ENCODE measurements at places on chromosomes 2 and 18.

GRCh38 chr2:37877457-37878315, 47.4 kb upstream of the RMDN2 start:
- no peak for DNase-seq

DNA sequence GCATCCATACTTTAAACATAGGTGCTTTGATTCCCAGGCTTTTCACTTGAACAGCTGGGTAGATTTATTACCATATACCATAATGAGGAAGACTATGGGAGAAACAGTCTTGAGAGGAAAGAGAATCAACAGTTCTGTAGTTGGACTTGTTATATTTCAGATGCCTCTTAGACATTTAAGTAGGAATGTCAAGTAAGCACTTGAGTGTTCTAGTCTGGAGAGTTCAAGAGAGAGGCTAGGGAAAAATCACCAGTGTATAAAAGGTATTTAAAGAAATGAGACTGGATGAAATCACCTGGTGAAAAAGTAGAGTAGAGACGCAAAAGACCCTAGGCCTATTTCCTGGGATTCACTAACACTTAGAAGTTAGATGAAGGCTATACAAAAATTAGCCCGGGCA, 13.5 kb upstream of the CCNT2 start:
- DNase-seq = no peak

- no peak for DNase-seq
Measured at GRCh38 chr2:15688924-15689568, 97.4 kb downstream of the DDX1 start.

GRCh38 chr2:6064757-6065156, 372.6 kb downstream of the SOX11 start:
- DNase-seq = no peak

DNA sequence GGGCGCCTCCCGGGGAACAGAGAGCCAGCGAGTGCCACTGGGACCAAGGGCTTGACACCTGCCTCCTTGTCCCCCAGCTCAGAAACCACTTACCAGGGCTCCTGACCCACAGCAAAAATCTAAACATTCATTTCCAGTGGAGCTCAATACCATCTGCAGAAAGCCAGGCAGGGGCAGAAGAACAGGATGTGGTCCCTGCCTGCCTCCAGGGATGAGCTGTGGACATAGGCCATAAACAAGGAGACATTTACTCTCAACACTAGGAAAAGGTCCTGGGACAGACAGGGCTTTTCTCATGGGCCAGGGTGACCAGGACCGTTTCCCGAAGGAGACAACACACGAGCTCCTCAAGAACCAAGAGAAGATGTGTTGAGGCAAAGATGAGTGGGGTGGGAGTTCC, 203.0 kb downstream of the CTIF start:
- DNase-seq = no peak

DNA sequence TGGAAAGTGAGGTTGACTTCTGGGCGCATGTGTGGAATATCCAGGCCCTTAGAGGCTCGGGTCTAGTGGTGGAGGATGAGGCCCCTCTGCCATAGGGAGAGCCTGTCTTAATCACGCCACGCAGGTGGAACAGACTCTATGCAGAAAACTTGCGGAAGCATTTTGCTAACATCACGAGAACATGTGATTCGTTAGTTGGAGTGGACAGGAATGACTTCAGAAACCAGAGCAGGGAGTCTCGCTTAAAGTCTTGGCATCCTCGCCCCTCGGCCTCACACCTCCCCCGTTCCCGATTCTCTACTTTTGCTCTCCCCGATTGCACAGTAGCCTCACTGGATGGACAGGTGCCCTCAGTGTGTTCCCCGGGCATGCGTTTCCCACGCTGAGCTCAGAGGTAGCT, 333.4 kb downstream of the GBX2 start:
- no peak for DNase-seq

DNA sequence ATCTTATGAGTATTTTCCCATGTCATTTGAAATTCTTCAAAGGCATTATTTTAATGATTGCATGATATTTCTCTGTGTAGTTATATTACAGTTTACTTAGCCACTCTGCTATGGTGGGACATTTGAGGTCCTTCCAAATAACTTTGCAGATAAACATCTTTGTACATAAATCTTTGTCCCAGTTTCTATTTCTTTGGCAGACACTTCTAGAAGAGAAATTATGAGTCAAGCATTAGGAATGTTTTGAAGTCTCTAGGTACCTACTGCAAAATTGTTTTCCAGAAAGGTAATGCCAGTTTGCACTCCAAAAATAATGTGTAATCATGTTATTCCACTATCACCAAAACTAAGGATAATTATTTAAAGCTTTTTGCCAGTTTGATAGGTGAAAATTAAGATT, 149.7 kb downstream of the EN1 start:
- DNase-seq = no peak

DNA sequence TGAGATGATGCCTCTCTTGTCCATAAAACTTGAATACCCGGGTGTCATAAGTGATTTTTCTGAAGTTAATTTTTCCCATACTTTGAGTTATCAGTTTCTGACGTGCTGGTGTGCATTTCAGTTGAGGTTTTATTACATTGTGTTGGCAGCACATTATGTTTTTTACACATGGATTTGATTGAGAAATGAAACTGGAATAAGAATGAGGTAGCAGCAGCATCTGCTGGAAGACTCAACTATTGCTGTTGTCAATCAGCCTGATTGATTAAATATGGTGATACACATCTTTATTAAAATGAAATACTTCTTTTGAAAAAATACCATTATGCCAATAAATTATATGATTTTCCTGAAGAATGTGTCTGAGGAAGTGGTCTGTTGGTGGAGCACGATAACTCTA, 60.5 kb downstream of the INSIG2 start:
- no peak for DNase-seq

DNA sequence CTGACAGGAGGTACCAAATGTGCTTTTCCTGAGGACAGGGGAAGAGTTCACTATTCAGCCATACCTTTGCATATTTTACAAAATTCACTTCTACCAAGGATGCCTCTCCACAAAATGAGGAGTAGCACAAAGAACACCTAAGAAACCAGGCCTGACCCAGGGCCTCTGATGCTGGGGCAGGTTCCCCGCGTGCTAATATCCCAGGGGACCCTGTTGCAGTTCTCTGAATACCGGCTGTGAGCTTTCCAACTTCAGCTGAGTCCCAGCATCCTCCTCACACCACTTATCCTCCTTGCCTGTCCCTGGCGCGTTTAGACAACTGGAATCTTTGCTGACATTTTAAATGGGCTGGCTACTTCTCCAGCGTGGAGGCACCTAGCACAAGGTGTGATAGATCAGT, 142.3 kb downstream of the BCL2 start:
- no peak for DNase-seq

DNA sequence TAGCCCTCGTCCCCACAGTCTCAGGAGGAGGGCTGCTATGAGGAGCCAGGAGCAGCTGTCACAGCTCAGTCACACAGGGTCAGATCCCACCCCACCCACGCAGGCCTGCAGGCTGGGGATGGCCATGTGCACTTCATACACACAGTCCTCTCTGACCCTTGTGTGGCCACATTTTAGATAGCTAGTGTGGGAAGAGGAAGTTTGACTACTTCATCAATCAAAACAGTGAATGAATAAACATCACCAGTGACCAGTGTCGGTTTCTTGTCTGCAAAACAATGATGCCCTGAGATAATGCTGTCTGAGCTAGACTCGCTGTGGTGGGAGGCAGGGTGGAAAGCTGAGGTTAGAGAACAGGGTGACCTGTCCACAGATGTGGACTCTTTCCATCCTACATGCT, 107.1 kb downstream of the PIEZO2 start:
- no peak for DNase-seq

DNA sequence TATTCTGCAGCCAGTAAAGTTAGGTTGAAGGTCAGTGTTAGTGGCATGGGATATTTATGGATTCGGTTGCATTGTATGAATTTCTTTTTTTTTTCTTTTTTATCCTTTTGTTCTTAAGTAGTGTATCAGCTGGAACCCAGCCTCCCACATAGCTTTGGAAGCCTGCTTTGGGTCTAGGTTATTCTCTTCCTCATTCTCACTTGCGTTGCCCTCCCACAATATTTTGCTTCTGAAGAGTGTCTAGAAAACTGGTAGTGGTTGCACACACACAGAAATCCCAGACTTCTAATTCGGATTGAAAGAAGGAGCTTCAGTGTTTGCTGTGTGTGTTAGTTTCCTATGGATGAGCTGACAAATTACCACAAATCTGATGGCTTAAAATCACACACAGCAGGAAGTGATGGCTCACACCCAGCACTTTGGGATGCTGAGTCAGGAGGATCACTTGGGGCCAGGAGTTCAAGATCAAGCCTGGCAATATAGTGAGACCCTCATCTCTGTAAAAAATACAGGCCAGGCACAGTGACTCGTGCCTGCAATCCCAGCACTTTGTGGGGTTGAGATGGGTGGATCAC, 104.8 kb downstream of the ARL4C start:
- no peak for DNase-seq

DNA sequence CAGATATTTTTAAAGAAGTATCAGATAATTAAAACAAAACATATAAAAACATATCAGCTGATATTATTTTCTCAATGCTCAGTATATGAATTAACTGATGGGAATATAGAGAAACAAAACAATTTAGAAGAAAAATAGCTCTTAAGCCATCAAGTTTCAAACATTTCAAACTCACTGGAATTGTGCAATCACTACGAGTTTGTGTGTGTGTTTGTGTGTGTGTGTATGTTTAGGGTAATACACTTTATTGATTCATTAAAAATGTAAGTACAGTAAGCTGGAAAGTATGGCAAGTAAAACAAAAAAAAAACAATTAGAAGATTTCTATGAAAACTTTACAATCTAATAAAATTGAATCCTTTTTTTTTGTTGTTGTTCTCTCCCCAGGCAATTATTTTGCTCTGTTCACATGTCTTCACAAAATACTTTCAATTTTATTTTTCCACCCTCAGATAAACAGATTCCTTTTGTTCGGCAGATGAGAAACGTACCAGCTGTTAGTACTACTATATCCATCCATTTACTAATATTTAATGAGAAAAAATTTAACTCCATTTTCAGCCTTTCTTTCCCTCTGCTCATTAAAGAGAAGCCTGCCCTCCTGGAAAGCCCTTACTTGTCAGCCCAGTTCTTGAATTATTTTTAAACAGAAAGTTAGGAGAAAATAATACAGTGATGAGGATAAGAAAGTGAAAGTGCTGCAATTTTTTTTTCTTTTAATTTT, 87.6 kb downstream of the SLC8A1 start:
- DNase-seq = no peak

DNA sequence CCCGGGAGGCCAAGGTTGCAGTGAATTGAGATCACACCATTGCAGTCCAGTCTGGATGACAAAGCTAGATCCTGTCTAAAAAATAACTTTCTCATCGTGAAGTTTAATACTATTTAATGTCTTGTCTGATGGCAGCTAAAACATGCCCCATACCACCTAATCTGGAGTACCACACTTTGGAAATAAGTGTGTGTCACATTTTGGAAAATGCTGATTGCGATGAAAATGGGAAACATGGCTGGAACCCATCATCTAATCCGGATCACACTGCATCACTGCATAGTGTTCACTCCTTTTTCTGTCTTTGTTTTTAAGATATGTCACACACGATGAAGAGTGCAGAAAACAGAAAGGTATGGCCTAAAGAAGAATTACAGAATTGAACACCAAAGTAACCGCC, 31.2 kb upstream of the ALPP start:
- DNase-seq = no peak

DNA sequence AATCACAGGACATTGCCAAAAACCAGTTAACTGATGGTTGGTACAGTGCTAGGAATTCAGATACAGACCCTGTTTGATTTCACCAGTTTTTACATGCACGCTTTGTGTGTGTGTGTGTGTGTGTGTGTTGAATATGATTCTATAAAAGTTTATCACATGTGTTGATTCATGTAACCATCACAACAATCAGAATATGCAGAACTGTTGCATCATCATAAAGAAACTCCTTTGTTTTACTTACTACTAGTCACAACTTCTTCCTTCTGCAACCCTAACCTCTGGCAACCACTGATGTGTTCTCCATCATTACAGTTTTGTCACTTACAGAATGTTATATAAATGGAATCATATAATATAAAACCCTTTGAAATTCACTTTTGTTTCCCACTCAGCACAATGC, 144.8 kb upstream of the CYP26B1 start:
- no peak for DNase-seq

DNA sequence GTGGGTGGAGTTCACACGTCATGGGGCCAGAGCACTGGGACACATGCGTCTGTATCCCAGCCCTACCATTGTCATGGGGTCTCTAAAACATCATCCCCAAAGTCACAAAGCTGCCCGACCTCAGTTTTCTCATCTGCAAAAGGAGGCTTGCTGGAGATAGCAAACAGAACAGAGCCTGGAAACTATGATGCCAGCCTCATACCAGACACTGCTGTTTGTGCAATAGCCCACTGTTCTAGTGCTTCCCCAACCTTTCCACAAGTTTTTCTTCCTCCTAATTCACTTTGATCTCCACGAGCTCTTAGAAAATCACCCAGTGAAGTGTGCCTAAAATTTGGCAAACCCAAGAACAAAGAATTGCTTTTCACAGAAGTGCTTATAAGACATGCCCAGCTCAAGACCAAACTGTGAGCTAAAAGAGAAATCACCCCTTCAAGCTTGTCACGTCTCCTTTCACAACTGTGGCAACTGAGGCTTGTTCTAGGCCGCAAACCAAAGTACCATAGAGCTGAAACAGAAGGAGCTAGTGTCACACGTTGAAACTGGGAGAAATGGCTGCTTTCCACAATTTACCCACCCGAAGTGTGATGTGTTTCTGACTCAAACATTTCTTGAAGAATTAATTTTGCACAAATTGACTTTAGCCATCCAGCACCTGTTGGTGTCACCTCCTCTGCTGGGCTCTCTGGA, 162.7 kb upstream of the ID2 start:
- DNase-seq = no peak

- no peak for DNase-seq
Measured at GRCh38 chr2:186027922-186028321, 289.3 kb downstream of the FSIP2 start.

DNA sequence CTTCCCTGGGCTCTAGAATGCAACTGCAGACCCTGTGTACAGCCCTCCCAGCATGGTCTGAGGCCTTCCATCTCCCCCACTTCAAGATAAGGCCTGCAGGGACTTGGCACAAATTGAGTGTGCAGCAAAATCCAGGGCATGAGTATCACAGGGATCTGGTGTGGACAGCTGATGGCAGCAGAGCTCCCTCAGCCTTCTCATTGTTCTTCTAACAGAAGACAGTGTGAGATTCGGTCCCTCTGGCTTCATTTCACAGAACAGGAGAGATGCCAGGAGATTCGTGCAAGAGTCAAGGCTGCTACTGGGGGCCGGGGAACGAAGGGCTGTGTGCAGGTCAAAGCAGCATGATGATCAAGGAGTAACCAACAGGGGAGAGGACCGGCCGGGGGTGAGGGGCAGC, 85.8 kb downstream of the UXS1 start:
- no peak for DNase-seq

- DNase-seq = no peak
Measured at GRCh38 chr2:144643537-144644336, 123.8 kb upstream of the ZEB2 start.

GRCh38 chr18:2657788-2658458, 2.4 kb downstream of the SMCHD1 start:
- no peak for DNase-seq

- no peak for DNase-seq
Measured at GRCh38 chr2:101151859-101152271, 683 bp upstream of the TBC1D8 start.

- DNase-seq = no peak
Measured at GRCh38 chr2:144330951-144331673, 188.8 kb downstream of the ZEB2 start.
